ENCODE measurements at places on chromosomes 2 and 18.

GRCh38 chr2:120346667-120347358 lies 877 bp downstream of the INHBB start:
- H3K4me3 ChIP-seq: no peak overlapping the region
- H3K27ac ChIP-seq: no peak overlapping the region
- H3K27me3 ChIP-seq: peaks cover 11% of the 10 kb centered on the region
- peaks cover 26% of the 10 kb centered on the region for H3K4me1 ChIP-seq

GRCh38 chr2:111661286-111661940 lies 222.6 kb downstream of the ANAPC1 start:
- H3K4me3 ChIP-seq: no peak overlapping the region
- H3K27ac ChIP-seq: no peak overlapping the region
- peaks cover 16% of the 10 kb centered on the region for H3K4me1 ChIP-seq
- H3K36me3 ChIP-seq: no peaks in the 10 kb centered on the region
- no peak for DNase-seq

DNA sequence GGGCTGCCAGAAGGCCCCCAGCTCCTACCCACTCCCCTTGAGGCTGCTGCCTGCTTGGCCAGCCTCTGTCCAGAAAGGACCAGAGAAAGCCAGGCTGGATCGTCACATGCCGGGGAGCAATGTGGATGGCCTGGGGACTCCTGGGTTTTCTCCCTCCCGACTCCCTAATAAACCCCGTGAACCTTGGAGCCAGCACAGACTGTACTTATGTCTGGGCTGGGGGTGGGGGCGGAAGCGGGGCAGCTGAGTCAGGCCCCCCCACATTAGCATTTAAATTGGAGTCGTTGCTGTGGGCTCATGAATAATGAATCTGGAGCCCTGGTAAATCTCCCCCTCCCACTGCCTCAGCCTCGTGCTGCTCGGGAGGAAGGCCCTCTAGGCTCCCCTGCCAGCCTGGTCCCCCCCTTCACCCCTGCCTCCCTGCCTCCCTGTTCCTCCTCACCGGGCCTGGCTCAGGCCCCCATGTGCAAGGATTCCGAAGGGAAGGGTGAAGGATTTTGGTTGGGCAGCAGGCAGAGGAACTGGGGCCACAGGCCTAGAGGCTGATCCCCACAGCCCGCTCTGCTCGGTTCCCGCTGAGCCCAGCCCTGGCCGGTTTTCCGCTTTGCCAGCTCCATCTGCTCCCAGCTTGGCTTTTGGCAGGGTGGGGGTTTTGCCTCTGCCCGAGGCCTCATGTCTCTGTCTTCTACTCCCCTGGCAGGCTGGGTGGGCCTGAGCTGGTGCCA lies 7.3 kb upstream of the ASIC4 start:
- no peaks in the 10 kb centered on the region for H3K27me3 ChIP-seq
- no peak overlapping the region for H3K4me3 ChIP-seq
- peaks cover 18% of the 10 kb centered on the region for H3K36me3 ChIP-seq

DNA sequence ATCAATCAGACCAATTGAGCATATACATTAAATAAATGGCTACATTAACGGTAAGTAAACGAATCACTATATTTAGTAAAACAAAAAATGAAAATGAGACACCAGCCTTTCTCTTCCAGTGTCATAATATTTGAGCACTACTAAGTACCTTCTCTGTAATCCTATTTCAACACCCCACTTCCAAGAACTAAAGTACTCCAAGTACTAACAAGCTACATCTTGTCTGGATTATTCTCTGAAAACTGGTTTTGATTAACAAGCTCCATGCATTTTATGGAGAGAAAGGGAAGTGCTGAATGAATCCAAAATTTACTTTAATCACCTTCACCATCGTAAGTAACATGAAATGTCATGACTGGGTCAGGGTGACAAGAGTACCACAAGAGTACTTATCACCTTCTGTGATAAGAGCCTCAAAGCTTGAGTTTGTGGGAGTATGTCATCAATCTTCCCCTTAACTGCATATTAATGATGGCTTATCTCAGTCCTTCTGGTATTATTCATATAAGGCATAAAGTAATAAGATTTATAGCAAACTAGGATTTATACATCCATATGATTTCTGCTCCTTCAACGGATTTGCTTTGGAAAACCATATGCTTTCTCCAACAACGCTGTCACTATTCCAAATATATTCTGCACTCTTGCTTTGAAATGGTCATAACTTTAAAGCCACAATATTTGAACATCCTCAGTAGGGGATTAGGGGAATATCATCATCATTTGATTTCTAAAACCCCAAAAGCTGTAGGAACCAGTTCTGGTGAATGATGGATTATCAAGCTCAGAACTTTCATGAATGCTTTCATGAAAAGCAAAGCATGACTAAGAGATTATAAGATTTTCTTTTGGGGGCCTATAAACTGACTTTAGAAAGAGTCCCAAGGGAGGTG lies 127.0 kb downstream of the ANTXR1 start:
- DNase-seq: no peak
- H3K4me1 ChIP-seq: no peaks in the 10 kb centered on the region
- H3K36me3 ChIP-seq: no peaks in the 10 kb centered on the region

GRCh38 chr2:128563348-128563687 lies 244.7 kb upstream of the HS6ST1 start:
- H3K27ac ChIP-seq: no peak overlapping the region
- no peak overlapping the region for H3K4me3 ChIP-seq
- no peaks in the 10 kb centered on the region for H3K27me3 ChIP-seq
- no peaks in the 10 kb centered on the region for H3K4me1 ChIP-seq
- no peak for DNase-seq
- no peaks in the 10 kb centered on the region for H3K36me3 ChIP-seq

GRCh38 chr2:43084699-43085091 lies 141.7 kb downstream of the ZFP36L2 start:
- H3K36me3 ChIP-seq: no peaks in the 10 kb centered on the region
- H3K4me3 ChIP-seq: no peak overlapping the region
- H3K4me1 ChIP-seq: no peaks in the 10 kb centered on the region

DNA sequence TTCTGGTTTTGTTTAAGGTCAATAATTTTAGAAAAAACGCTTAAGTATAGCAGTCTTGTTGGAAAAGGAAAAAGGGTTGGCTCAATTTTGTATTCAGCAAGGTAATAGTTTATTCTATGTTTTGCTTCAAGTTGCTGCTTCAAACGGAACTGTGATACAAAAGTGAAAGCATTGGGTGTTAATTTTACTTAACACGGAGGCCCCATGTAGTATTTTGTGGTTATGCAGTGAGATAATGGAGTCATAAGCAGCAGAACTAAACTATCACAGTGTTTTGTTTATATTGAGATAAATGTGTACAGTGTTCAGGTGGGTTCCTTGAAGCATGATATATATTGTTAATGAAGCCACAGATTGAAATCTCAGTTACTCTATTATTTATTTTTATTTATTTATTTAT lies 67.0 kb upstream of the LYPD6B start:
- no peak overlapping the region for H3K27ac ChIP-seq
- H3K36me3 ChIP-seq: no peaks in the 10 kb centered on the region
- H3K4me1 ChIP-seq: no peaks in the 10 kb centered on the region
- no peak for DNase-seq

GRCh38 chr2:127034051-127034450 lies 72.9 kb downstream of the BIN1 start:
- no peak for DNase-seq
- H3K27me3 ChIP-seq: no peaks in the 10 kb centered on the region
- H3K27ac ChIP-seq: no peak overlapping the region
- H3K4me1 ChIP-seq: no peaks in the 10 kb centered on the region
- H3K4me3 ChIP-seq: no peak overlapping the region

DNA sequence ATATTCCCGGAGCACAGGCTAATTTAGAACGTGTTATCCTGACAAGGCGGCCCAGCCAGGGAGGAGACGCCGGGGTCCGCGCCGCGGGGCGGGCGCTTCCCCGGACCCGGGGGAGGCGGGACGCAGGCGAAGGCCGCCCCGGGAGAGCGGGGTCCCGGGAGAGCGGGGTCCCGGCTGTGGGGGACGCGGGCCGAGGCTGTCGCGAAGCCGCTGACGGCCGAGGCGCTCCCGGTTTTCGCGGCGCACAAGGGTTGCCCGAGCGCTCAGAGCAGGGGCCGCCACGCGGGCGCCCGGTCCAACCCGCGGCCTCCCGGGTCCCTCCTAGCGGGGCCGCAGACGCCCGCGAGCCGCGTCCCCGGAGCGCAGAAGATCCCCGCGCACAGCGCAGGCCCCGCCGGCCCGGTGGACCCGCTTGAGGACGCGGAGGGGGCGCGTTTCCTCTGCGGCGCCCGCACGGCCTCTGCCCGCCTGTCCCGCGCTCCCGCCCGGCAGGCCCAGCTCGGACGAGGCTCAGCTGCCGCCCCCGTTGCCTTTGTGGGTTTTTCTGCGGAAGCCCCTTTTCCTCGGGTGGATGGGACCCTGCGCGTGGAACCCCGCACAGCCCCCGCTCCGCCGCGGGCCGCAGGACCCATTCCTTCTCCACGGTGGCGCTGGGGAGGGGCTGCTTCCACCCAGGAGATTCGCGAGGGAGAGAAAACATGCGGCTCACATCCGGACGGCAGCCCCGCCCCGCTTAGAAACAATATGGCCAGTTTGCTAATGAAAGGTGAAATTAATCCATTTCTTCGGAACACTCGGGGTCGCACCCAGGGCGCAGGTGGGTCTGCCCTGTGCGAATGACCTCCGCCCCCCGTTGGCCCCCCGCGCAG lies 9.6 kb upstream of the KCNG2 start:
- no peaks in the 10 kb centered on the region for H3K4me1 ChIP-seq
- H3K4me3 ChIP-seq: no peak overlapping the region
- H3K27ac ChIP-seq: no peak overlapping the region
- no peaks in the 10 kb centered on the region for H3K27me3 ChIP-seq
- H3K36me3 ChIP-seq: no peaks in the 10 kb centered on the region

GRCh38 chr2:160267022-160267421 lies 67.0 kb upstream of the ITGB6 start:
- H3K4me3 ChIP-seq: no peak overlapping the region
- peaks cover 24% of the 10 kb centered on the region for H3K4me1 ChIP-seq
- no peak for DNase-seq

DNA sequence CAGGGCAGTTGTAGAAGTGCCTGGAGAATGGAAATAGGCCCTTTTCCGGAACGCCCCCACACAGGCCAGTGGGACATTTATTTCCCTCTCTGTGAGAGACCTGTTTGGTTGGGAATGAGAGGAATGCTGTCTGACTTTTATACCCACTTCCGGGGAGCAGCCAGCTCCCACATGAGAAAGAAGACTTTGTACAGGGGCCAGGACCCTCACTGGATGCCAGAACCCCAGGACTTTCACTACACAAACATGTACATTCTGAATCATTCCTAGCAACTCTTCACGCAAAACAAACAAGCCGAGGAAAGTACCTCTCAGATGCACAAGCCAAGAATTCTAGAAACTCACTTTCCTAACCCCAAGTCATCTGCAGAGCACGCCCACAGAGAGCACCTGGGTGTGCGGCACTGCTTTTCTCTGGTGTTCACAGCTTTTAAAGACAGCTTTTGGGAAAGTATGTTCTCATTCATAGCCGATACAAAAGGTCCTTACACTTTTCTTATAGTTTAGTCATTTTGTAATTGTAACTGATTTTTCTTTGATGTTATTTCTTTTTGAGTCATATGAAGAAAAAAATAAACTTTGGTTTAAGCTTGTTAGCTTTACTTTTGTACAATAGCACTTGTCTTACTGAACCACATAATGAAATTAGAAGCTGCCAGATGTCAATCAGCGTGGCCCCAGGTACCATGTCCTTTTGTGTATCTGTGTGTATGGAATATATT lies 856.1 kb upstream of the ID2 start:
- no peaks in the 10 kb centered on the region for H3K36me3 ChIP-seq
- H3K27ac ChIP-seq: no peak overlapping the region
- H3K4me1 ChIP-seq: no peaks in the 10 kb centered on the region

- no peaks in the 10 kb centered on the region for H3K4me1 ChIP-seq
- H3K27me3 ChIP-seq: peaks cover 1% of the 10 kb centered on the region
- no peak for DNase-seq
Measured at GRCh38 chr18:70422391-70422965, 133.6 kb downstream of the SOCS6 start.

- no peak for DNase-seq
- H3K27me3 ChIP-seq: no peaks in the 10 kb centered on the region
- no peak overlapping the region for H3K4me3 ChIP-seq
- peaks cover 5% of the 10 kb centered on the region for H3K4me1 ChIP-seq
- no peak overlapping the region for H3K27ac ChIP-seq
Measured at GRCh38 chr2:134372611-134373131, 118.8 kb downstream of the MGAT5 start.

- H3K4me1 ChIP-seq: peaks cover 24% of the 10 kb centered on the region
- DNase-seq: no peak
- no peak overlapping the region for H3K4me3 ChIP-seq
- no peaks in the 10 kb centered on the region for H3K27me3 ChIP-seq
- H3K36me3 ChIP-seq: no peaks in the 10 kb centered on the region
Measured at GRCh38 chr2:48312126-48312525, 217.8 kb upstream of the STON1 start.

GRCh38 chr18:8324343-8325065 lies 284.7 kb upstream of the RAB12 start:
- no peak overlapping the region for H3K4me3 ChIP-seq
- no peaks in the 10 kb centered on the region for H3K27me3 ChIP-seq
- H3K4me1 ChIP-seq: no peaks in the 10 kb centered on the region
- DNase-seq: no peak

DNA sequence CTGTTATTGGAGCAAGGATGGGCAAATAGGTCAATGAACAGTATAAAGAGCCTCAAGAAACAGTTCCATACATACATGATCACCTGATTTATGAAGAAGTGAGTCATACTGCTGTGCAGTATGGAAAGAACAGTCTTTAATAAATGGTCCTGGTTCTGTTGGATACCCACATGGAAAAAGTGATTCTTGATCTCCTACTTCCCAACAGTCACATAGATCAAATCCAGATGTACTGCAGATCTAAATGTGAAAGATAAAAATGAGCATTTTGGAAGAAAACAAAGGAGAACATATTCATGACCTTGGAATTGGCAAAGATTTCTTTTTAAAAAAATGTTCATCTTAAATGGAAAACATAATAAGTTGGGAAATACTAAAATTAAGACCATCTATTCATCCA lies 75.8 kb downstream of the CCDC148 start:
- DNase-seq: no peak
- H3K27ac ChIP-seq: no peak overlapping the region
- no peaks in the 10 kb centered on the region for H3K27me3 ChIP-seq
- no peaks in the 10 kb centered on the region for H3K4me1 ChIP-seq
- H3K4me3 ChIP-seq: no peak overlapping the region
- H3K36me3 ChIP-seq: no peaks in the 10 kb centered on the region

- no peak for DNase-seq
- H3K36me3 ChIP-seq: no peaks in the 10 kb centered on the region
- H3K27me3 ChIP-seq: no peaks in the 10 kb centered on the region
- no peaks in the 10 kb centered on the region for H3K4me1 ChIP-seq
- H3K4me3 ChIP-seq: no peak overlapping the region
Measured at GRCh38 chr2:5467178-5467905, 224.8 kb upstream of the SOX11 start.

DNA sequence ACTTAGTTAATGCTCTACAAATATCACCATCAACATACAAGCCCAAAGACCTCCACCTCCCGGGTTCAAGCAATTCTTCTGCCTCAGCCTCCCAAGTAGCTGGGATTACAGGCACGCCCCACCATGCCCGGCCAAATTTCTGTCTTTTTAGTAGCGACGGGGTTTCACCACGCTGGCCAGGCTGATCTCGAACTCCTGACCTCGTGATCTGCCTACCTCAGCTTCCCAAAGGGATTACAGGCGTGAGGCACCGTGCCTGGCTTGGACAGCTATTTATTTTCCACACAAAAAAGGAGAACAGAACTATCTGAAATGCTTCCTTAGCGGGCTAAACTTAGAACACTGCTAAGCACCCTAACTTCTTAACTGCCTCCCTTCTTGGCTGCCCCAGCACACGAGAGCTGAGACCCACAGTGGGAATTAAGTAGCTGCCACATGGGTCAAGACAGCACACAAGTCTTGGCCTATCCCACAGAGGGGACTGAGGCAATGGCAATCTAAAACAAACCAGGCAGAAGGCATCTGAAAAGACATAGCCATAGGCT lies 24.8 kb downstream of the CYTIP start:
- H3K4me1 ChIP-seq: peaks cover 84% of the 10 kb centered on the region
- no peaks in the 10 kb centered on the region for H3K27me3 ChIP-seq
- peak overlapping the region; percentile 92 for H3K27ac ChIP-seq
